Sciatic nerve (tissue), 2 donors: ENCODE measurements at places on chromosomes 16 and 17.
A peak's percentile ranks its signal among the peaks of the same experiment; 100 is the strongest.

GRCh38 chr17:62067165-62068145 lies 2.4 kb upstream of the MED13 start:
- no peak for DNase-seq

DNA sequence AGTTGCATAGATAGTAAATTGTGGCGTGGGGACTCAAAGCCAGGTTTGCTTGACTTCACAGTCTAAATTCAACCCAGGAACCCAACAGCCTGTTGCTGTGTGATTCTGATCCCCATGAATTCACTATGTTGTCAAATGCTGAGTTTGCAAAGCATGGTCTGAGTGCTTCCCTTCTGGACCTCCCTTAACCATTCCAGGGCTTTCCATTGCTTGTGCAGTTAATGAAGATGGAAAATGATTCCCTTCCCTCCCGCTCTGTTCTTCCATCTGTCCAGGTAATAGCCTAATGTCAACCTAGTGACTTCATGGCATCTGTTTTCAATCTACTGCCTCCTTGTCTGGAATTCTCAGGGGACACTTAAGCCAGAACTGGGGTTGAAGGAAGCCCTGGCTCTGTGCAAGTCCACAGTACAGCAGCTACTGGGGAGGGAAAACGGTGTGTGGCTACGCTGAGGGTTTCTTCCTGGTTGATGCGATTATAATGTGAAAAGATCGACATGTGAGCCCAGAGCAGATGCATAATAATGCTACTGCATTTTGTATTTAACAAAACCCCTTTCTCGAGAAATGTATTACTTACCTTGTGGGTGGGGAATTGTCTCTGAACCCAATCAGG lies 206.7 kb downstream of the CDH13 start:
- no peak for DNase-seq

- no peak for DNase-seq
Observed at GRCh38 chr17:62906881-62907280, 59.2 kb upstream of the TANC2 start.

GRCh38 chr17:44826123-44826790 lies 3.8 kb downstream of the GJC1 start:
- DNase-seq: no peak

DNA sequence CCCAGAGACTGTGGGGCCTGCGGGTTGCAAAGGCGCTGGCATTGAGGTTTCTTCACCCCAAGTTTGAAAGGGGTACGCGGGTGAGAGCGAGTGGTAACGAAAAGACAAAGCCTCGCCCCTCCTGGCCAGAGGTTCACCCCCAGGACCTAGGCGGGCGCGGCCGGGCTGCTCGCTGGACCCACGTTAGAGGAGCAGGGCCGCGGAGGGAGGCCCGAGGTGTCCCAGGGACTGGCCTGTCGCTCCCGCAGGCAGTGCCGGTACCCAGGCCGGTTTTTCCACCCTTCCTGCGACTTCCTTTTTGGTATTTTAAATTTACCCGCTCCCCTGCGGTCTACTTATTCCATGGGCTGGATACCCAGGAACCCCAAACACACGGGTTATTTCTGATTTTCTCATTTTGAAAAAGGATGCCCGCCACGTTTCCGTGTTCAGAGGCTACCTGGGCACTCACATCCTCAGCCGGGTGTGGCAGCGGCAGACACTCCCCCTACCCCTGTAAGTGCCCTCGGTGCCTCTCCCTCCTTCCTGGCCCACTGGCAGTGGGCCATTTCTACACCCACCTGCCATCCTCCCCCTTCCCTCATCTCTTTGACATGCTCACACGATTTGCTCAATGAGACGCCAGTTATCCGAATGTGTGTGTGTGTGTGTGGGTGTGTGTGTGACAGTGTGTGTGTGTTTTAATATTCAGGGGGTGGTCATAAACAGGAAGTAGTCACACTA lies 1.6 kb upstream of the FOXL1 start:
- no peak for DNase-seq

GRCh38 chr17:73476890-73477350 lies 165.1 kb upstream of the CDC42EP4 start:
- DNase-seq: no peak

DNA sequence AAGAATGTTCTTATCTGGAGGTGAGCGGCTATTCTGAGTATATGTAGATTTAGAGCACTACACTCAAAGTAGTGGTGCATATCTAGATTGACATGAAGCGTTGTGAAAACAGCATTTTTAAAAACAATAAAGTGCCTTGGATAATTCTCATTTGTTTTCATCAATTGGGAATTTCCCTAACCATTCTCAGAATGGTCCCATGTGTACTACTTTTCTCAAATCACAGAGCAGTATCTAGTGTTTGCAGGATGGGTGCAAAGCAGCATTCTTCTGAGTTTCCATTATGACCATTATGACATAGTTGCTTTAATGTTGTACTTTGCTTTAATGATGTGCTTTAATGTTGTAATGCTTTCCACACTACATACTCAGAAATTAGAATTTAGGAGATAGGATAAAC lies 16.2 kb upstream of the BCAS3 start:
- DNase-seq: no peak

DNA sequence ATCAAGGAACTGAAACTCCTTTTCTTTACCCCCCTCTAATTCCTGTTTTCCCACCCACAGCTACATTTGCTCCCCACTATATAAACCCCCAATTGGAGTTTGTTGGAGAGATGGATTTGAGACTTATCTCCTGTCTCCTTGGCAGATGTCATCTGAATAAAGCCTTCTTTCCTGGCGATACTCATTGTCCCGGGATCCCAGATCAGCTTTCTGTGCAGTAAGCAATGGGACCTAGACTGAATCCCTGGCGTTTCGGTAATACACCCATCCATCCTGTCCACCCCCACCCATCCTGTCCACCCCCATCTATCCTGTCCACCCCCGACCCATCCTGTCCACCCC lies 22.2 kb downstream of the QPRT start:
- DNase-seq: no peak

DNA sequence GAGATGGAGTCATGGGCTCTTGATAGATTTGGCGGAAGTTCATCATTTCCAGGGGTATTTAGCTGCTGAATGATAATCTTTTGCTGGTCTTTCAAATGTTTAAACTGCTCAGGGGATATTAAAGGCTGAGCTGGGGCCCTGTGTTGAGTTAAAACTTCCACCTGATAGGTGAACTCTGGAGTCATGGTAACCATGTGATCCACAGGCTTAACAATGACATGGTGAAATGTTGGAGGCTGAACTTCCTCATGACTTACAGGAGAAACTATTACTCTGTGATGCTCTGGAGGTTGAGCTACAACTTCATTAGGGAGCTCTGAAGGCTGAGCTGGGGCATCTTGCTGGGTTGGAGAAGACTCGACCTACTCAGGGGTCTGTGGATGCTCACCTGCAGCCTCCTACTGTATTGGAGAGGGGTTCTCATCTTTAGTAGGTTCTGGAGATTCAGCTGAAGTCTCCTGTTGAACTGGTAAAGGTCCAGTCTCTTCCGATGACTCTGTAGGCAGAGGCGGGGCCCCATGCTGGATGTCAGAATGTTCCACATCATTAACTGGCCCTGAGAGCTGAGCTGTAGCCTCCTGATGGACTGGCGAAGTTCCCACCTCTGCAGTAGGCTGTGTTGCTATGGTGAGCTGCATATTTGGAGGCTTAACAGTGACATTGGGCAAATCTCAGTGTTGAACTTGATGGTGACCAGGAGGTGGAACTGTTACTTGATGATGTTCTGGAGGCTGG lies 24.2 kb downstream of the RDM1 start:
- no peak for DNase-seq

GRCh38 chr17:41734949-41735313 lies 488 bp upstream of the HAP1 start:
- no peak for DNase-seq

- no peak for DNase-seq
Observed at GRCh38 chr17:50059759-50060273, 3.9 kb downstream of the ITGA3 start.

- peak; percentile 47 for DNase-seq
Observed at GRCh38 chr16:66236301-66236700, 130.2 kb upstream of the CDH5 start.

- no peak for DNase-seq
Observed at GRCh38 chr17:47703191-47703591, 9.2 kb downstream of the TBKBP1 start.

GRCh38 chr16:25925421-25925820 lies 233.7 kb downstream of the HS3ST4 start:
- no peak for DNase-seq

GRCh38 chr16:10150906-10151305 lies 31.3 kb downstream of the GRIN2A start:
- no peak for DNase-seq

DNA sequence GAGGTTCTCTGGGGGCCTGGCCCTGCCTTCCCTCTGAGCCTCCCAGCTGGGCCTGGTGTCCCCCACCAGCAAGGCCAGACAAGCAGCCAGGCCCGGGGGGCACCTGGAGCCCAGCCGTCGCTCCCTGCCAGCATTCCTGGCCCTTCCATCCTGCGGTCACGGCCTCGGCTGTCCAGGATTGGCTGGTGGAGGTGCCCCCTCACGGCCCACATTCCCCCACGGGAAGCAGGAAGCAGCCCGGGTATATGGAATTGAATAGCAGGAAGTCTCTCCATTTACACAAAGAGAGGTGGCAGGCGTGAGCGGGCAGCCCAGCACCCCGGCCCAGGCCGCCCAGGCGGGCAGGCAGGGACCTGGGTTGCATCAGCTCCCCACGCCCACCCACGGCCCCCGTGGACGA lies 14.5 kb downstream of the TRAF7 start:
- no peak for DNase-seq

DNA sequence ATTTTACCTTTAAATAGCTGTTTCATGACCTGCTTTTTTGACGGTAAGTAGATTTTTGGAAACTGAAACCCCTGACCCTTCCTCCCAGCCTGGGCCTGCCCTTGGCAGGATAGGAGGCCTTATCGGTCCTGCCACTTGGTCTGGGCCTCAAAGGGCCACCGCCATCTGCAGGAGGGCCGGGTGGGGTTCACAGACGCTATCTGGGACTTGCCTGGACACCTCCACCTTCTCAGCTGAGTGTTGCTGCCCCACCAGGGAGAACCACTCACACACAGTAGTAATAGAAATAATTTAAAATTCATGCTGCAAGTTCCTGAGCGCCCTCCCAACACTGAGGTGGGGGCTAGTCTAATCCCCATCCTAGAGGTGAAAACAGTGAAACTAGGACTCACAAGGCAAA lies 4.6 kb upstream of the NPRL3 start:
- DNase-seq: no peak

GRCh38 chr16:57184887-57185445 lies 873 bp downstream of the PSME3IP1 start:
- no peak for DNase-seq
